ENCODE measurements at places on chromosomes 5 and 9.

DNA sequence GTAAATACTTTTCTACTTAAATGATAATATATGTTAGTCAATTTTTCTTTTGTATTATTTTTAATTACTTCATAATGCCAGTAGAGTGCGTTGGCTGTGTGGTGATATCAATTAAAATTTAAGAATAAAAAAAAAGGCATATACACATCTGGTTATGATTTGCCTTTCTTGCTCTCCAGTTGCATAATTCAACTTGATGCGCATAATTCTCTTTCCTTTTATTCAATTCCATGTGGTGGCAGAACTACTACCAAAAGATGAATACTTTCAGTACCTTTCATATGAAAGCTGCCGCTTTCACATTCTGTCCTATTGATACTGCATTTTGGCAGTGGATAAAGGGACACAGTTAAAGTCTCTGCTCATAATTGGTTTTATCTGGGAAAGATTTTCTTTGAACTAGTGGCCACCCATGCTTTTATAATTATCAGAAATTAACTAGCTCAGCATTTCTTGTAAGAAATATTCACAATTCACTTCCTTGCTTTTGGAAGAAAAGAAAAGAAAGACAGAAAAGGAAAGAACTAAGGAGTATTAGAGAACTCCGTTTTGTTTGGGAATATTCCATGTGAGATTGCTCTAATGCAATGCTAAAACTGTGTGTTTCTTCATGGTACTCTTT is 12.3 kb upstream of the ADGRV1 start:
- DNase-seq = no peak

GRCh38 chr9:134895908-134896833 is 15.6 kb downstream of the FCN2 start:
- no peak for DNase-seq

- DNase-seq = no peak
These were observed 265.3 kb downstream of the TRIM32 start for GRCh38 chr9:116952436-116952810.

DNA sequence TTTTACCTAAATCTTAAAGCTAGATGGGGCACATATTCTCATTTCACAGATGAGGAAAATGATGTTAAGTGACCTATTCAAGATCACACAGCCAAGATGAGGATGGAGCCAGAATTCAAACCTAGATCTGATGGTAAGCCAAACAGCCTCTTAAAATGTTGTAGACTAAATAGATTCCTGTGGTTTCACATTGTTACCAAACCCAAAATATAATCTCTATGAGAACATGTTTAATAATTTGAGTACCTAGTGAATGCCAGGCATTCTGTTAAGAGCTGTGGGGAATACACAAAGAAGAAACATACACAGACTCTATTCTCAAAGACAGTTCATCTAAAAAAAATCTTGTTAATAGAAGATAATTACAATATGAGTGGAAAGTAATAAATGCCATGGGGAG is 25.2 kb downstream of the HOMER1 start:
- no peak for DNase-seq

- DNase-seq = no peak
These were observed 210.6 kb downstream of the AUH start for GRCh38 chr9:91150998-91151717.

DNA sequence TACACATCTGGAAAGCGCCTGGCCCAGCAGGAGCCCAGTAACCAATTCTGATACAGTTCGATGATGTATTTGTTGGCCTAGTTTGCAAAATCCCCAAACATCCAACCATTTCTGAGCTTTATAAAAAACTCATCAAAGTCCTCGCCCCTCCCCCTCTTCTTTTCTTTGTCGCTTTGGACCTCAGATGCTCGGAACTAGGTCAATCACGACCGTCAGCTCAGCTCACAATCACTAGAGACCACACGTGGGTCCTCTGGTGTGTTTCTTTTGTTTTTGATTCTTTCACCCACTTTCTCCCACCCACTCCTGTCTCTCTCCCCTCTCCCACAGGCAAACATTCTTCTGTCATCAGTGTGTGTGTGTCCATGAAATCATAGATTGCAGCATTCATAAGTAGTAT is 26.7 kb upstream of the ZBTB43 start:
- DNase-seq = no peak

DNA sequence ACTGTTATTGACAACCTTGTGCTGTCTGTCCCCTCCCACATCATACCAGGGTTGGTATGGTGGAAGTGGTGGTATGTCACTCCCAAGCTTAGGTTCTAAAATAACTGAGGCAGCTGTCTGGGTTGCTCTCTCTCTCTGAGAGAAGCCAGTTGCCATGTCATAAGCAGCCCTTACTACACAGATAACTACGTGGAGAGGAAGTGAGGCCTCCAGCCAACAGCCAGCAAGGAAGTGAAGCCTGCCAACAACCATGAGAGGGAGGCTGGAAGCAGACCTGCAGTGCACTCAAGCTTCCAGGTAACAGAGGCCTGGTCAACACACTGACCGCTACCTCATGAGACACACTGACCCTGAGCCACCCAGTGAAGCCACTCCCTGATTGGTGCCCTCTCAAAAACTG is 18.6 kb downstream of the CTNNAL1 start:
- DNase-seq = no peak

GRCh38 chr5:126914801-126915436 is 115.4 kb downstream of the MARCHF3 start:
- DNase-seq = no peak

DNA sequence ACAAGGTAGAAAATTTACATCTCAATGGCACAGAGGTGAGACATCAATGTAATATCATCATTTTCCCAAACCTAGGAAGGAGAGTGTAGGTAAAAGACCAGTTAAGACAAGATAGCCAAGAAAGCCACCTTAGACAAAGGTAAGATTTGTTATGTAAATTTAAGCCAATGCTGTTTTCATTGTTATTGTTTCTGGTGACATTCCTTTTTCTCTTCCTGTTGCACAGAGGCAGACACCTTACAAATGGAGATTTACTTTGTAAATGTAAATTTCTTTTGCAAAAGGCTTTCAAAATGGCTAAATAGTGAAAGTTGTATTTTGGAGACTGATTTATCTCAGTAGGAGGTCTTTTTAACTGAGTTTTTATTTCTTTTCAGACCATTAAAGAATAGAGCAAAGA is 159.1 kb downstream of the YIPF5 start:
- DNase-seq = no peak

DNA sequence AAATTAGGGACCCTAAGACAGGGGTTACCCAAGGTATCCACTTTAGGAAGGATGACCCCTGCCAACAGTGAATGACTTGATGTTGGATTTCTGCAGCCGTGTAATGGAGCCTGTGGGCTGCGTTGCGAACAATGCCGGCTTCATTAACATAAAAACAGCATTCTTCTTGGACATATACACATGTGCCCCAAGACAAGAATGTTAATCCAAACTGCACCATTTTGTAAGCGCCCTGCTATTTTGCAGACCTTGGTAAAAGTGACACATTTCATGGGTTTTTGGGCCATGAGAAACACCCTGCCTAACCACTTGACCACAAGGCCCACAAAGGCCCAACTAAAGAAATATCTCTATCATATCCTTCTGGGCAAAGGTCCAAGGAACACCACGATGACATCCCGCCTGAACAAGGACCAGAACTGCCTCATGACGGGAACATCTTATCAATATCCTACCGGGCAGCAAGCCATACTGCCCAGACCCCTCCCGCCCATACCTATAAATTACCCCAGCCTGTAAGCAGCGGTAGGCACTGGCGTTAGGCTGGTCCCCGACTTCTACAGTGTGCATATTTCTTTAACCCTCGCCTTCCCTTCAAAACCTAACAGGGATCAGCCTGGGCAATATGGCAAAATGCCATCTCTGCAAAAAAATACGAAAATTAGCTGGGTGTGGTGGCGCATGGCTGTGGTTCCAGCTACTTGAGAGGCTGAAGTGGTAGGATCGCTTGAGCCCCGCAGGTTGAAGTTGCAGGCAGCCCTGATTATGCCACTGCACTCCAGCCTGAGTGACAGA is 9.7 kb upstream of the PDCD1LG2 start:
- DNase-seq = no peak

DNA sequence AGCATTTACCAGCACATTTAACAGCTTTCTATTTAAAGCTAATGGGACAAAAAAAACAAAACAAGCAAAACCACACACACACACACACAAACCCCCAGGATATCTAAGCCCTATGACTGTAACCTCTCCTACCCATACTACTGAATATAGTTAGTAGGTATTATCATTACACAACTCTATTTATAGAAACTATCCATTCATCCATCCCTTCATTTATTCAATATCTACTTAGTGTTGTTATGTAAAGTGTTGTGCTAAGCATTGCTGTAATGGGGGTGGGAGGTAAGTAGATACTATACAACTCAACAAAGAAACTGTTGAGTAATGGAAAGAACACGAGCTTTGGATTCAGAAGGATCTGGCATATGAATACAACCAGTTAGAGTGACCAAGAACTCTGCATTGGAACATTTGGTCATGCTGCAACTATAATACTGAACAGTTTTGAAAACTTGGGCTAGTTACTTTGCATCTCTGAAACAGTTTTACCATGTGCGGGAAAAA is 82.3 kb upstream of the ZNF608 start:
- DNase-seq = no peak

GRCh38 chr5:39256477-39257235 is 37.3 kb upstream of the FYB1 start:
- DNase-seq = no peak

DNA sequence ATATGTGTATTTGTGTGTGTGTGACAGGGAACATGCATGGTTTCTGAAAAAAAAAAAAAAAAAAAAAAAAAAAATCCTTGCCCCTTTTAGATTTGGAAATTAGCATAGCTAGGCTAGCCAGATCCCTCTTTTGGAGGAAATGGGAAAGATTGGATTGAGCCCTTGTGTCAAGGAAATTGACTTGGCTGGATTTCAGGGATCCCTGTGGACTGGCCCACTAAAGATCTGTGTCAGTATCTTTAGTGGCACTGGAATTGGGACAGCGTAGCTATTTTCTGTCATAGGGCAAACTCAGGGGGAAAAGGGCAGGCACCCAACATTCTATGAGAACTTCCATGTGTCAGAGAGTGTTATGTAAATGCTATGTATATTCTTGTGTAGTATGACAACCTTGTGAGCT is 35.4 kb downstream of the SH3GL2 start:
- no peak for DNase-seq

DNA sequence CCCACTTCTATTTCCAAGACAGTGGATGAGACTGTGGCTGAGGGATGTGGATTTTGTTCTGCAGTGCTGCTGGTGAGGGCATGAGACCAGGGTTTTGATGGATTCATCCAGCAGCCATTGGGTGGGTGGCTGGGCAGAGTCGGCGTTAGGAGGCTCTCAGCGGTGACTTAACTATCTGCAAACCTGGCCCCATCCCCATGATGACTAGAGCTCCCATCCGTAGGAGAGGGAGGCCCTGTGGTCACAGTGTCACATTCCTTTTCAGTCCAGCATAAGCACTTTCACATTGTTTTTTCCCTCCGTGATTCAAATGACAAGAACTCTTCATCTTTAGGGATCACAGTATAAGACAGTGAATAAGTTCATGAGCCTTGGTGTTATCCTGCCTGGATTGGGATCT is 60.4 kb upstream of the SPRY4 start:
- no peak for DNase-seq

DNA sequence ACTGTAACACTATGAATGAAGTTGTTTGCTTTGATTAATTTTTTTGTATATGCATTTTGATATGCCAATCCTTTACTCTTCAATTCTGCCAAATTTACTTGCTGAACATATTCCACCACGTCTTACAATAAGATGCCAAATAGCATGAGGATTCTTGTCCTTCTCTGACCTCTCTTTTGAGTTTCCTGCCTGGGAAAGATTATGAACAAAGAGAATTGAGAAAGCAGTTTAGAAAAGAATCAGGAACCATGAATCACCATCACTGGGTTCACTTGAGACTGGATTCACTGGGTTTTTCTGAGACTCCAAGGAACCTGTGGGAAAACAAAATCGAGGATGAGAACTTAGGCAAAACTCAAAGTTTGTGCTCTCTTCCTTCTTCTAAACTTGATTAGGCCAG is 256.5 kb downstream of the CETN3 start:
- no peak for DNase-seq

DNA sequence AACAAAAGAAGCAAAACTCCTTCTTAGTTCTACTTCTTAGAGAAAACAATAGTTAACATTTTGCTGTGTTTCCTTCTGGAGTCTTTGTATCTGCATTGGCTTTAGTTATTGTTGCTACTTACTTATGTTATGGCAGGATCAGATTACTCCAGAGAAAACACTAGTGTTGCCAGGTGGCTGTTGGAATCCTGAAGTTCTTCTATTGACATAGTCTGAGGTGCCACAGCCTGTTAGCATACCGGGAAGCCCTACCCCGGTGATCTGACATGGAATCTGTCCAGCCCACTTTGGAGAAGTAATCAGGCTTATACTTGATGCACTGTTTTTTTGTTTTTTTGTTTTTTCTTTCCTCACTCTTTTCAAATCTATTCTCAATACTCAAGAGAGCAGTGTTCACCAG is 68.5 kb upstream of the CEP78 start:
- DNase-seq = no peak

DNA sequence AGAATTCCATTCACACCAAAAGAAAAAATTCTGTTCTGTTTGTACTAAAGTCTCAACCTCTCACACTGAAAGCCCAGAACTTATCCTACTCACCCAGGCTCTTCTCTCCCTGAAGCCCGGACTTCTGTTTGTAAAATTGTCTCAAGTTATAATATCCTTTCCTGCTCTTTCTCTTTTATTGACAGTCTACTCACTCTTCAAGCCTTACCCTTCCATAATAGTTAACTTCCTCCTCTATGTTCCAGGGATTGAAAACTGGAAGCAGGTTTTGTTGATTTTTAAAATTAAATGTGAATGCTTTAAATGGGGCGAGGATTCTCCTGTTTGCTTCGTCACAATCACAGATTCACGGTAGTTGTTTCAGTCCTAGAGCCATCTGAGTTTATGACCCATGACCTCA is 51.7 kb upstream of the CCDC112 start:
- DNase-seq = no peak

GRCh38 chr5:108141676-108142075 is 240.2 kb downstream of the FBXL17 start:
- DNase-seq = no peak

- DNase-seq = no peak
These were observed 102.4 kb downstream of the WDR41 start for GRCh38 chr5:77389746-77390145.

DNA sequence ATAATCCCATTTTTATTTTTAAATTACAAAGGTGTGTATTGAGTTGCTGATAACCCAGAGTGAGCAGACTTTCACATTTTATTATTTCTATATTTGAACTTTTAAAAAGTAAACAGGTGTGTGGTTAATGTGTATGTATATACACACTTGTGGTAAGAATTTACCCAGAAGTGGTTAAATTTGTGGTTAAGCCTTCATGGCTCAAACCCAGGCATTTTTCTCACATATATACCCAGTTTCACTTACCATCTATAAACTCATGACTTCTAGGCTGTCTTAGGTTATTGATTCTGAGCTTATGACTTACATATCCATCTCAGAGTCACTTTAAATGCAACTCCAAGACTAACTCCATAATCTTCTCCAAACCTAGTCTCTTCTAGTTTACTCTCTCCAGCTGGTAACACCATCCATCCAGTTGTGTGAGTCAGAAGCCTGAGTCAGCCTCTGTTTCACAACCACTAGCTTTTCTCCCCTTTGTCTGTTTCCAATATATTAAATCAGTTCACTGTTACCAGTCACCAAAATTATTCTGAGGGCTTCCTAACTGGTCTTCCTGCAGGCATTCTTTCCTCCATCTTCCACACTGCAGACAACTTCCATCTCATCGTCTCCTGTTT is 20.2 kb downstream of the ZBED3 start:
- DNase-seq = no peak

- no peak for DNase-seq
These were observed 16.1 kb downstream of the PCSK5 start for GRCh38 chr9:75906531-75906930.

- DNase-seq = no peak
These were observed 56.2 kb downstream of the SSBP2 start for GRCh38 chr5:81694726-81695125.

All from WERI-Rb-1 (cell line).